ENCODE measurements at places on chromosomes 4 and X.

- DNase-seq: no peak
These were observed 12.0 kb downstream of the AREG start for GRCh38 chr4:74456849-74457395.

GRCh38 chr4:110514889-110515479 lies 39.0 kb downstream of the ENPEP start:
- no peak for DNase-seq

DNA sequence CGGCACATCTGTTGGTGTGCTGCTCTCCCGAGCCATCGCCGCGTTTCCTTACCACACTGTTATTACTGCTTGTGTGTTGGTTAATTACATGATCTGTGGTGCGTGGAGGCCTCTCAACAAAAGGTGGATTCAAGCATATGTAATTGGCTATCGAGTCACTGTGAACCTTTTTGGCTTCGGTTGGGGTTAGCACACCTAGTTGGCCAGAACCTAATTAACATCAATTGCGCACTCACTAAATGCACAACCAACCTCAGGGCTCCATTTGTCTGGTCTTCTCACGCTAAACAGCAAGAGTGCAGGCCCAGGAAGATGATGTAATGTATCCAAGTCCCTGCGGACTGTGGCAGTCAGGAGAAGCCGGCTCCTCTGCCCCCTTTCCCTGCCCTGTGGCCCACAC lies 17.4 kb downstream of the ENPP6 start:
- no peak for DNase-seq

DNA sequence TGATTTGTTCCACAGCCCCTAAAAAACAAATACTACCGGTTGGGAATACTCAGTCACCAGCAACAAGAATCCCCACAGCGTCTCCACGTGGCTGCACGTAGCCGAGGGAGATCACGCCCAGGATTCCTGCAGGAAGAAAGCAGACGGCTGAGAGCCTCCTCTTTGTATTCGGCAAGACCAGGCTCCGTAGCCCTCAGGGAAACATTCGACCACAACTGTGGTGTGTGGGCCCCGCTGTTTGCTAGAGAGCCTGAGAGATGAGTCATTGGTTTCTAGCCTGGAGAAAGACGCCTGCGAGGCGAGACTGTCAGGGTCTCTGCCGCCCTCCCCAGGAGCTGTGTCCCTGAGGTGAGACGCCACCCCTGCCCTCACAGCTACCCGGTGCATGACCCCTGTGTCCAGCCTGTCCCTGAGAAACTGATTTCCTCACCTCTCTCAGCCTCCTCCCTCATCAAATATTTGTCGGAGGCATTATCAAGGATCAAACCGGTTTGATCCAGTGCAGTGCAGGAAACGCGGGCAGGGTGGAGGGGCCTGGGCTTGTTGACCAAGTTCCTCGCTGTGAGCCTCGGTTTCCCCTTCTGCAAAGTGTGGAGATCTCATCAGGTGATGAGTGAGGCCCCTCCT lies 4.7 kb upstream of the S100P start:
- DNase-seq: peak; percentile 32

DNA sequence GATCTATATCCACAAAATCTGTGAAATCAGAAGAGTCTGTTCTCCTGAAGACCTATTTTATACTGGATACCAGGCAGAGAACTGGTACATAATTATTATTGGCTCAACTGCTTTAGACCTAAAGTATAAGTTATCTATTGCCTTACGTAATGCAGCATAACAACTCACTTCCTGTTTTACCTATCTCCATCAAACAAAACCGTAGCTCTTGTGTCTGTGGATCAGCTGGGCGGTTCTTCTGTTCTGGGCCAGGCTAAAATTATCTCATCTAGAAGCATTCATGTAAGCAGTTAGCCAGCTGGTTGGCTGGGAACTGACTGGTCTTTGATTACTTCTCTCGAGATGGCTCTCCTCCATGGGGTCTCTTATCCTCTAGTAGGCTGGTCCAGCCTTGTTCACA lies 57.8 kb downstream of the PPP1R2C start:
- no peak for DNase-seq

GRCh38 chrX:127112726-127113125 lies 293.2 kb downstream of the PRR32 start:
- no peak for DNase-seq

- DNase-seq: no peak
These were observed 32.3 kb downstream of the VEGFC start for GRCh38 chr4:176760471-176760870.

Data from activated gamma-delta T cell (primary cell).